ENCODE measurements at places on chromosomes 2 and 18.

DNA sequence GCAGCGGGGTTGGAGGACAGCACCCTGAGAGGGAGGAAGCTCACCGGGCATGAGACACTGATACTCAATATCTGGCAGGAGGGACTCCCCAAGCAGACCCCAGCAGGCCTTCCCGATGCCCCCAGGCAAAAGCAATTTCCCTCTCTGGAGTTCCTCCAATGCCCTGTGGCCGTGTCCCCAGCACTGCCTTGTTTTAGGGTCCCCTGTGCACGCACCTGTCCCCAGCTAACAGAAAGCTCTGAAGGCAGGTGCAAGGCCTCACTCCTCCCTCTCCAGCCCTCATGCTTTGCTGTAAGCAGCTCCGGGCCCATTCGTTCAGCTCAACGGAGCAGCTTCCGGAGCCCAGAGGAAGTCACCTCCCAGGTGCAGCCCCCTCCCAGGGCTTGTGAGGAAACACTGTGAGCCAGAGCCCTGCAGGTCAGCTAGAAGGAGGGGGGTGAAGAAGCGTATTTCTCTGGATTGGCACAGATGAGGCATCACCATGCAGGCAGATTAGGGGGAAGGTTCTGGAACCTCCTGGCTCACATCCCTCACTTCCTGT, 50.3 kb upstream of the ID2 start:
- DNase-seq, result no peak

- no peak for DNase-seq
These were observed 211.6 kb upstream of the SMAD7 start for GRCh38 chr18:49162226-49162864.

- peak; percentile 12 for DNase-seq
These were observed 708 bp upstream of the RPIA start for GRCh38 chr2:88690591-88691338.

DNA sequence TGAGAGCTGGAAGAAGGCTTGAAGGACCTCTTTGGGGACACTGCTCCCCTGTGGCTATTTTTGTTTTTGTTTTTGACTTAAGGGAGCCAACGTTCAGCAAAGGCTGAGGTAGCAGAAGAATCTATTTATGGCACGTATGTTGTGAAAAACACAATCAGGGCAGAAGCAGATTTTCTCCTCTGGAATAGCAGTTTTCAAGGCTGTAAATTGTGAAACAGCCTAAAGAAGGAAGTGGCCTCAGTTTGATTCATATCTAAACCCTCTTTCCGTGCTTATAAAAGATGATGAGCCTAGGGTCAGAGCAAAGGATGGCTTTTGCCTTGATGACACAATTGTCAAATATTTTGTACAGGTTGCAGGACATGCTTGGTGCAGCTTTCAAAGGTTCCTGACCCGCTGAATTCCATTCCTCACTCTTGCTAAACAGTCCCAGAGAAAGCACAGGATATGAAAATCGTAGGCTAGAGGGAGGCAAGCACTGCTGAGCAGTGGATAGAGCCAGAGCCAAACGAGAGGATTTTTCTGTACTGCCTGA, 106.2 kb upstream of the DLX2 start:
- DNase-seq, result no peak

- no peak for DNase-seq
These were observed 36.2 kb upstream of the CNGA3 start for GRCh38 chr2:98310010-98310409.

DNA sequence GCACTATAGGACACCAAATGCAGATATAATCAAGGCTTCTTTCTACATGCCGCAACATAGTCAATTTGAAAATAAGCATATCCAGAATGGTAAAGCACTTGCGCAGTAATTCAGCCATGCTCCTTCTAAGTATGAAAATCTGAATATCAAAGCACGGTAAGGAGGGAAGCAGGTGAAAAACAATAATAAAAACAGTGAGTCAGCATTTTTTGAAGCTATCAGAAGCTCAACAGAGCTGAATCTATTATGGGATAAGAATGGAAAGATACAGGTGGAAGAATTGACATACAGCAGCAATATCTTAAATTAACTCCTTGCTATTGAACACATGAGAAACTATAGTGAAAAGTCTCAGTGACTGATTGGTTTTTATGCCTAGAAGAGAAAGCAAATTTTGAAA, 266.3 kb downstream of the NRXN1 start:
- no peak for DNase-seq

DNA sequence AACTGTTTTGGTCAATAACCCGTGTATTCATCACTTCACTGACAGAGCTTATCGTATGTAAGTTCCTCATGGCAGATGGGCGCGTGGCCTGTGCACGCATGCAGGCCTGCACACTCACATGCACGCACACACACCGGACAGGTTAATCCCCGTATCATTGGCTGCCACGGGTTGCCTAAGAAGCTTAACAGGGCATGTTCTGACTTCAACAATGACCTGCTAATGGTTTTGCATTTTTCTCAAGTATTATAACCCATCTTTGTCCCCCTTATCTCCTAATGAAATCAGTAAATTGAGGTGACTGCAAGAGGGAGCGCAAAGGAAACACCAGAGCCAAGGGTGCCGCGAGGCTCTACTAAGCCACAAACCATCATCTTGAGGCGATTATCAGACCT, 399.0 kb upstream of the ID2 start:
- DNase-seq, result no peak

DNA sequence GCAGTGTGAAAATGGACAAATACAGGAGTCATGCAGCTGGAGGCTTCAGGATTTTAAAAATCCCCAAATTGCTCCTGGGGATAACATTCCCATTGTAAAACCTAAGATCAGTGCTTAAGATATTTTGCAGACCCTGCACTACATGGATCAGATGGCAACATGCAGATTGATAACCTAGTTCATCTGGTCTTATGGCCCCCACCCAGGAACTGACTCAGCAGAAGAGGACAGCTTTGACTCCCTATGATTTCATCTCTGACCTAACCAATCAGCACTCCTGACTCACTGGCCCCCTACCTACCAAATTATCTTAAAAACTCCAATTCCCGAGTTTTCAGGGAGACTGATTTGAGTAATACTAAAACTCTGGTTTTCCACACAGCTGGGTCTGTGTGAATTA, 20.0 kb downstream of the SRBD1 start:
- no peak for DNase-seq

DNA sequence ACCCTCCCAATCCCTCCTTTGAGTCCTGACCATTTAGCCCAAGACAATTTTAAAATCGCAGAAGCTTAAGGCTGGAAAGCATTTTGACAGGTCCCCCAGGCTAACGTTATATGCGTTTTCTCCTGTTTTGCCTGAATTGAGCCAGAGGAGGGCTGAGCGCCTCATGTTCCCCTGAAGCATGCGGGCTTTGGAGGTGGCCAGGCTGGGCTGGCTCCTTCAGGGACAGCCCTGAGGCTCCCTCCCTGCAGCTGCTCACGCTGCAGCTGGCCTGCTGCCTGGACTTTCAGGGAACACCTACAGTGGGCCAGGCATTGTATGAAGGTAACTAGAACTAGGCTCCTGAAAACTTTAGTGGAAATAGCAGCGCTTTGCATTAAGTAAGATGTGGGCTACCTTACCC, 179.2 kb downstream of the ACKR3 start:
- no peak for DNase-seq

DNA sequence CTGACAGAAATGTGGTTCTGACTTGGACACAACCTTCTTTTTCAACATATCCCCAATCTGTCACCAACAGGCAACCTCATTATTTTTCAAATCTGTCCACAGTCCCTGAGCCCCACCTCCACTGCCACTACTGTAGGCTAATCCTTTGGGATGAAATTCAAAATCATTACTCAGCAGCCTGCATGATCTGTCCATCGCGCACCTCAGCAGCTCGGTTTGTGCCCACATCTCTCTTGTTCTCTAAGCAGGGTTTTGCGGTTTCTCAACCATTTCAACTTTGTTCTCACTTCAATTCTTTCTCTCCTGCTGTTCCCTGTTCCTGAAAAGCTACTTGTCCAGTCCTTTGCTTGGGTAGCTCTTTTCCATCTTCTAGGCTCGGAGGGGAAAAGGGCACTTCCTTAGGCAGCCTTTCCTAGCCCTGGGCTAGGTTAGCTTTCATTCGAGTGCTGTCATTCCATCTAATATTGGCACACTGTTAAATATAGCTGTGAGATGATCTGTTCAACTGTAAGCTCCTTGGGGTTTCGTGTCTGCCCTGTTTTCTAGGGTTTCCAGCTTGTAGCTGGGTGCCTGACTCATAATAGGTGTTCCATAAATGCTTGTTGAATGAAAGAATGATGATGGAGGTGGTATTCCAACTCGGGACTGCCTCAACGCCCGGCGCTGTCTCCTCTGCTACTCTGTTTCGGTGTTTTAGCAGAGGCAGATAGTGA, 653 bp upstream of the ANKAR start:
- no peak for DNase-seq

- DNase-seq, result no peak
These were observed 318.3 kb upstream of the KLHL29 start for GRCh38 chr2:23066686-23067085.

GRCh38 chr18:8602040-8602439, 7.2 kb upstream of the RAB12 start:
- DNase-seq, result no peak

DNA sequence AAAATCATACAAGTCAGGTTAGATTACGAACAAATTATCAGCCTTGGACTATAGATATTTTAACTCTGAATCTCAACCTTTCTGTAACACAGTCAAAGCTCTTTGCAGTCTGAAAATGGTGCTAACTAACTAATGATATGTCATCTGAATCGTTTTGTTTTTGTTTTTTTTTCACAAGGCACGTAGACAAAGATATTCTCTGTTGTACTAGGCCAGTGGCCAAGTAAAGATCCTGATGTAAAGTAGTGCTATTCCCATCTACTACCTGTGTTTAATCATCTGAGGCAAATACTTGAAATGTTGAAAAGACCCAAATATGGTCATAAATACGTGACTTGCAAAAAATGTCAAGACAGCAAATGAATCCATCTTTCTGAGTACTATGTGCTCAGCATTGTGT, 65.7 kb downstream of the REL start:
- no peak for DNase-seq
